NCI-H526 (cell line): ENCODE measurements at places on chromosomes 5 and 9.

- DNase-seq: no peak
Observed at GRCh38 chr5:55141945-55142690, 17.9 kb upstream of the GPX8 start.

DNA sequence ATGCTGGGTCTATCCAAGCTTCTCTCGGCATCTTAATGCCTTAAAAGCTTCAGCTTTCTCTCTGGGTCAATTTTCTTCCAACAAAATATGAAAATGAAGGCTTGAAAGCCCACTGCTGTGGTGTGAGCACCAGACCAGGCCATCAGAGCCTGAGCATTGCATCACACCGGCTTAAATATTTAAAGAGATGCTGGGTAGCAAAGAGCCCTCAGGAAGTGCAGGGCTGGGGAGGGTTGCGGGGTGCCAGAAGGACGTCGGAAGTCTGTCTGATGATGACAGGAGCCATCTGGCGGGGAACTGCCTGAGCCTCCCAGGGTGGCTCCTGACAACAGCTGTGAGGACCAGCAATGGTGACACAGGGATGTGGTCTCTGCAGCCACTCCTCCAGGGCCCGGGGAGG lies 185.5 kb downstream of the OLFM1 start:
- DNase-seq: no peak

GRCh38 chr5:146947181-146947941 lies 68.8 kb upstream of the PPP2R2B start:
- DNase-seq: no peak

GRCh38 chr9:124365036-124365435 lies 50.2 kb downstream of the PSMB7 start:
- DNase-seq: no peak

DNA sequence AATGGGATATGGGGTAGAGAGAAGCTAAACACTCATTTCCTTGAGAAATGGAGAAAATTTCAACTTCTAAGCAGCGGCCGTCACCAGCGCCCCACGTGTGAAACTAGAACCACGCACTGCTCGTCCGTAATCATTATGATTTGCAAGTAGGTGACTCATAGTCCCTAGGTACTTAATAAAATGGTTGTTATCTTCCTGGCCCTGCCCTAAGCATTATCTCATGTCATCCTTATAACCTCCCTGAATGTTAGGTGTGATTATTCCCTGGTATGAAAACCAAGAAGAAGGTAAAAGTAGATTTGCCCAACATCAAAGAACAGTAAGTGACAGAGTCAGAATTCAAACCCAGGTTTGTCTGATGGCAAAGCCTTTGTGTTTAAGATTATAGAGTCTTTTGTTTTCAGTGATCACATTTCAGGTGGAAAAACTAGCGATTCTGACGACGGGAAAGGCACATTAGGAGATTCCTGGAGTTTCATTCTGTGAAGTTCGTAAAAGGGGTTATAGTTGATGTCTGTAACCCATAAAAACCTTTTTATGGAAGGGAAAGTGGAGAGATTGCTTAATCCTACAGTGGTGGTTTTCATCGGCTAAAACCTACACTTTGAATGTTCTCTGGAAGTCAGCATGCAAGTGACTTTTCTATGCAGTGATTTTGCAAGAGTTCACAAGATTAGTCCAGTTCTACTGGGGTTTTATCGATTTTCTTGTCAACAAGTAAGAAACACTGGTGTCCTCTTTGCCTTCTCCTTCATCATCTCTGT lies 202.9 kb upstream of the WWC1 start:
- no peak for DNase-seq

GRCh38 chr5:138809391-138809790 lies 56.2 kb downstream of the CTNNA1 start:
- DNase-seq: no peak

GRCh38 chr5:133521801-133522200 lies 90.5 kb downstream of the FSTL4 start:
- no peak for DNase-seq

DNA sequence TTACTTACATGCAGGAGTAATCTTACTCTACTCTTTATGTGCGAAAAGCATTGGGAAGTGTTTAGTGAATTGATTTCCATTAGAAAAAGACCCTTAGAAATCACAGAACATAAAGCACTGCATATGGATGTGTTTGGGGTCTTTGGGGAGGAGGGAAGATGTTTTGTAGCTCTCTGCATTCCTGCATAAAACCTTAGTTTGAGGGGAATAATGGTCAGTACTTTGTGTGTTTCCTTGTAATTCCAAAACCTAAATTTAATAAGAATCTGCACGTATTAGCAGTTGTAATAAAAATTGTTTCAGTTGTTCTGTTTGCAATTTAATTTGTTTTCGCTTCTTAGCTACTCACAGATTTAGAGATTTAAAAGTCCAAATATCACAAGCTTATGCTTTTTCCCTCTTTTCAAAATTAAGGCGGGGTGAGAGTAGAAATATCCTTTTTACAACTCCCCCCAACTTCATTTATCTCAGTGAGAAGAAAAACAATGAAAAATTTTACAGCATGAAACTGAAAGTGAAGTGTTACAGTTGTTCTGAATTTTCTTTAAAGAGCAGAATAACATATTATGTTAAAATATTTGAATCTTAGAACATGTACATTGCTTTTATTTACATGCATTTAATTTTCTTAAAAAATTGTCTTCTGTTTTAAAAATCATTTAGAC lies 143.8 kb downstream of the SMARCA2 start:
- no peak for DNase-seq

GRCh38 chr5:180673371-180674089 lies 24.1 kb upstream of the FLT4 start:
- DNase-seq: no peak

DNA sequence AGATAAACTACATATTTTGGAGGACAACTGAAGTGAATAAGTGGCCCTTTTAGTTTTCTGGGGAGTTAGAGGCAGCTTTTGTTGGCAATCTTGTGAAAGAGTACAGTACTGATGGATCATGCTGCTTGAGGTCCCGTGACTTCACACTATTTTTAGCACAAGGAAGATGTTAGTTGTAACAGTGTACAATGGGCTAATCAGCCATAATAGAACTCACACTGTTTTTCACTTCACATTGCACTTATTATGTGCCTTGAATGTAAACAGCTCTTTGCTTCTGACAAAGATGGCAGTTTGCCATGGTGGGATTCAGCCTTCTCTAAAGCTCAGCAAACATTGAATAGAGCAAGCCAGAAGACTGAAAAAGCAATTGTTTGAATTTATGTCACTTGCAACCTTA lies 176.7 kb upstream of the ZNF608 start:
- no peak for DNase-seq

- no peak for DNase-seq
Observed at GRCh38 chr9:16823906-16824305, 46.6 kb downstream of the BNC2 start.

DNA sequence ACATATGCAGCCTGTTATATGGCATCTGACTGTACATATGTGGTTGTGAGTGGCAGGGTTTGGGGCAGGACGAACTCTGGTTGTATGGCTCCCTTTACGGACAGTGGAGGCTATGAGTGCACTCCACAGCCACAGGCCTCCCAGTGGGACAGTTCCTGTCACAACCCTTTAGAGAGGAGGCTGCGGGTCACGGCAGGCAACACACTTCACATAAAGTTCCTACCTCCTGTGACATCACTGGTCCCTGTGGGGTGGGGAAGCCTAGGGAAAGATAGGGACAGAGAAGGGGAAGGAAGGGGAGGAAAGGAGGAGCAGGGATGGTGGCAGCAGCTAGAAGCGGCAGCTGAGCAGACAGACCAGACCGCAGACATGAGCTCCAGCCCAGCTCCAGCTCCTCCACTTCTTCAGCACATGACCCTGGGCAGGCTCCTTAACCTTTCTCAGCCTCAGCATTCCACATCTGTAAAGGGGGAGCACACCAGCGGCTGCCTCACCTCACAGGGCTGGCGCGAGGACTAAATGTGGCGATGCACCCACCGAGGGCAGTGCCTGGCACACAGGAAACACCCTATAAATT lies 27.4 kb upstream of the CORO2A start:
- DNase-seq: no peak

DNA sequence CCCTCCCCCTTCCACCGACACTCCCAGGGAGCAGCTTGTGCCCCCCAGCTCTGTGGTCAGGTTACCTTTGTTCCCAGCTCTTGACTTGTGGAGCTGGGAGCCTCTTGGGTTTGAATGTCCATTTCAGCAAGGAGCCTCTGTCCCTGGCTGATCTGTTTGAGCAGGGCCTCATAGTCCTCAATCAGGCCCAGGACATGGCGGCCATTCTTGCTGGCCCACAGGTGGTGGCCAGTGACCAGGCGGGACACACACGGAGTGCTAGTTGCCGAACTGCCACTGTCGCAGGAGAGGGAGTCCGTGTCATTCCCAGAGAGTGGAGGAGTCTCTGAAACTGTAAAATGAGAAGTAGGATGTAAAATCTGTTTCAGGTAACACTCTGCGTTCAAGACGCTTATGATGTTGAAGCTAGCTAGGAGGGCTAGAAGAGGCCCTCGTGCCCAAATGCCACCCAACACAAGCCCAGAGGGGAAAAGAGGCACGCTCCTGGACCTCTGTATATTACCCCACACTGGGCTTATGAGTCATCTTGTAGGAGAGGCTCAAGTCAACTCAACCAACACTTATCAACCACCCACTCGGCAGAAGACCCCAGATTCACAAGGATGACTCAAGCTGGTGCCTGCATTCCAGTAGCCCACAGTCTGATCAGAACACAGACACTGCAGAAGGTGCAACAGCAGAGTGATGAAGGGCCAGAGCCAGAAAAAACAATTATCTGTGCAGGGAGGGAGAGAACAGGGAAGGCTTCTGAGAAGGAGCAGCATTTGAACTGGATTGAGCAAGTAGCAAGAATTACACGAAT lies 177.0 kb downstream of the CDK5RAP2 start:
- no peak for DNase-seq

DNA sequence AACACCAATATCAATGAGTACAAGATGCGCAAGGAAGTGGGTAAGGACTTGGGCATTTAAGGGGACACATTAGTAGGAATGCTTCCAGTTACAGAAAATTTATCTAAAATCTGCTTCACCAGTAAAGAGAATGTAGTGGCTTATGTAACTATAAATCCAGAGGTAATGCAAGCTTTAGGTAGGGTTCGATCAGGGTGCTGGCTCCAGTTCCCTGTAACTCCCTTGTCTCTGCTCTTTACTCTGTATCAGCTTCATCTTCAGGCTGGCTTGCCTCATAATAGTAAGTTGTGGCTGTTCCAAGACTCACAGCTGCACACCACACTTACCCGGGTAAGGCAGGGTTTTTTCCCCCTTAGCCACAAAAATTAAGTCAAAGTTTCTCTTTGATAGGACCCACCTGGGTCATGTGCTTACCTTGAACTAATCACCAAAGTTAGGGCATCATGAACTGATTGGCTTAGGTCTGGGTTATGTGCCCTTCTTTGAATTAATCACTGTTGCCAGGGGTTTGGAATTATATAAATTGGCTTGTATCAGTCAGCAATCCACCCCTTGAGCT lies 35.5 kb downstream of the ARHGEF37 start:
- DNase-seq: no peak

DNA sequence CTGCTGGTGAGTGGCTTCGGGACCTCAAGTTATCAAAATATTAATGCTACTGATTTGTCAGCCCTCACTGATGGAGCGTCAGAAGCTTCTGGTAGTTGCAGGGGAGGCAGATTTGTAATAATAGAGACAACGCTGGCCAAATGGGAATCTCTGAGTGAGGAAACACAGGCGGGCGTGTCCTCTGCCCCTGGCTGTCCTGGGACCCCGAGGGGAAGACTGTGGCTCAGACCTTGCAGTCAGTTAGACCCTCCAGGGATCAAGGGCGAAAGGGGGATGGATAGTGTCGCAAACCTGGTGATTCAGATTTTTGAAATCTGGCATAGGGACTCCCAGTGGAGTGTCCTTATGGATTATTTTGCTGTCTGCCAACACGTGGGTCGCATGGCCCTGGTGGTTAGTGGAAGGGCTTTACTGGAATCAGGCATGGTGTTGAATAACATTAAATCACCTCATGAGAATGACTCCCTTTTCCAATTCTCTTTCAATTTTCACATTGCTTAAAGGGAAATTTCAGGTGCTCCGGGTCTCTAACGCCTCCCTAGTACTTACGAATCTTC lies 35.1 kb upstream of the NTNG2 start:
- DNase-seq: no peak

DNA sequence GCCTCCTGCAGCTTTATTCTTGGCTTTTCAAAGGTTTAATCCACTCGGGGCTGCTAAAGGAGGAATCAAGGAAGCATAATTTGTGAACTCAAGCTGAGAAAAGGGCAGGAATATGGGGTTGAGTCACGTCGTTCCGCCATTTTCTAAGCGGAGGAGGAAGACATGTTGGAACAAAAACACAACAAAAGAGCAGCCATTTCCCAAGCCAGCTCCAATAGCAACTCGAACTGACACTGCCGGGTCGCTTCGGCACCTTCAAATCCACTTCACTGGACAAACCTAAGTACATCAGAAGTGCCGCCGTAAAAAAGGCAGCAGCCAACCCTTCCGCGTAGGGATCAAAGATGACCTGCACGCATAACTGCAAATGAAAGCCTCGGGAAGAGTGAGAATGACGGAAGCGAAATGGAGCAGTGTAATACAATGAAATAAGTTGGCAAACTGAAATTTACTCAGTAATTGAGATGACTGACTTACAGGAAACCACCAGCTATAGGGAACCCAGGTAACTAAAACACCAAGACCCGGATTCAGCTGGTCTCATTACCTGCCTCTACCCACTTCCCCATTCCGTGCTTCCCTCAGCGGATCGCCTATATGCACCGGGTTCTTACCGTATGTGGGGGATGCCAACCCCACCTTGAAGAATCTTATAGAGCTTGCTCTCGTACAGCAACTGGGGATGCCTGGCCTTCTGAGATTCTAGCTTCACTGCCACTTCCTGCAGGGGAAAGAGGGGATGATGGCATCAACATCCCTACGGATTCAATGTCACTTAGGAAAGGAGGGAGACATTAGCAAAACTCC lies 1.6 kb downstream of the CSNK1A1 start:
- peak; percentile 31 for DNase-seq

DNA sequence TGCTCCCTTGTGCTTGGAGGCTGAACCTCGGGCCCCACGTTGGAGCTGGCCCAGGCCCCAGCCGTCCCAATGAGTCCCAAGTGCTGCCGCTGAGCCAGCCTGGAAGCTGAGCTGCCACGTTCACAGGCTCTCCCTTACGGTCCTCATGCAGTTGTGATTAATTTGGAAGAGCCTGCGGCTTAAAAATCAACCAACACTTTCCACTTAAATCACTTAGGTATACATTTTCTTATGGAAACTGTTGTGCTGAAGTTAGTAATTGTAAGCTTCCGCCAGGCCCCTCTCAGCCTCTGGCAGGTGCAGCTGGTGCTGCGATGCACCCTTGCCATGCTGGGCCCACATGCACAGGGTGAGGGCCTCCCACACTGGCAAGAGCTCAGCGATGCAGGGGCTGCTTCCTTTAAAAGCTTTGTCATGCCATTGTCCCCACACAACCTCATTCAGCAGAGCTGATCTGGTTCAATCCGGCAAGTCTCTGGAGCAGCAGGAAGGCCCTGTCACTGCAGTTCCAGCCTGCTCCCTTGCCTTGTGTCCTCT lies 61.0 kb downstream of the IPPK start:
- DNase-seq: no peak

- no peak for DNase-seq
Observed at GRCh38 chr9:133963166-133963565, 29.0 kb downstream of the VAV2 start.
